ENCODE measurements at places on chromosomes 1 and 21.

DNA sequence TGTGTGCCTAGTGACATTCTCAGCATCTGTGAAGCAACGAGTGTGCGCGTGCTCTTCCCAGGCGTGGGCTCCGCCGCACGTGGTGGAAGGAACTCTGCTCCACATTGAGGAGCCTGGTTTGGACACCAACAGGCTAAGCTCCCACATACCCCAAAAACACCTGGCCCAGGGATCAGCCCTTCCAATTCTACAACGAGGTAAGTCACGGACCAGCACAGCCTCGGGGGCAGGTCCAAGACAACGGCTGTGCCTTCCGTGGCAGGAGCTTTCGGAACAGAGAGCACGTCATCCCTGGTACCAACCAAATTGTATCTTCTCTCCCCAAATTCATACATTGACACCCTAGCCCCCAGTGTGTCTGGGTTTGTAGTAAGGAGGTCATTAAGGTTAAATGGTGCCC lies 27.2 kb upstream of the PDE9A start:
- DNase-seq: no peak

GRCh38 chr1:118185084-118185832 lies at the start of gene SPAG17:
SPAG17 (minus strand) TSS chr1:118185228; CDS start chr1:118185157, 71 bp downstream.
- DNase-seq: no peak

DNA sequence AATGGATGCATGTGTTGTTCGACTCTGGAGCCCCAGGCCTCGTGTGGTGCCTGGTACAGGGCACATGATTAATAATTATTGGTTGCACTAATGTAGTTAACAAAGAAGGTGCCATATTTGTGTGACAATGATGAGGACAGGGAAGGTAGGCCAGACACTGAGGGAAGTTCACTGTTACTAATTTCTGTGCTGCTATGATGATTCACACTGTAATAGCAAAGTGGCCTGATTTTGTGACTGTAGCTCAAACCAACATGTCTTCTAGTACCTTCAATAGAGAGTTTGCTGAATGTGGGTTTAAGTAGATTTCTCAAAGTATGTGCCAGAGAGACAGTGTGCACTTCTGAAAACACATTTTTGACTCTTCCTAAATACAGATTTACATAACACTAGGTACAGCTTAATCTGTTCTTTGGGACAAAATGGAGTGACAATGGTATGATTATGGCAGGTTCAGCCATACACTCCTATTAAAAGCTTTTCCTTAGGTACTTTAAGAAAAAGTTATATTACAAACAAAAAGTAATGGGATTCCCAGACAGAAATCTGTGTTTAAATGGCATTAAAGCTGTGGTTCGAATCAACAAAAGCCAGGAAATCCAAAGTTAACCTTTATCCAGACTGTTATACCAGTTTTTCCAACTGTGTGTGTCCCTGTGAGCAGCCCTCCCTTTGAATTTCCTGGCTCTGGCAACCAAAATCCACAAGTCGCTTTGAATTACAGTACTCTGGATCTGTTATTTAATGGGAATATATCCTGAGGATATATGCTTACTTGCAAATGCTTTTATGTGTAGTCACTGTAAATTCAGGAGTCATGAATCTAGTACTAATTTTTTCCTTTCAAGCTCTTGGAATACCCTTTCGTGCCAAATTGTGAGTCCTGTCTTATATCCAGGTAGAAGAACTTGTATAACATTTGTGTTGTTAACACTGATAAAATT lies 277.1 kb upstream of the SGIP1 start:
- DNase-seq: no peak

DNA sequence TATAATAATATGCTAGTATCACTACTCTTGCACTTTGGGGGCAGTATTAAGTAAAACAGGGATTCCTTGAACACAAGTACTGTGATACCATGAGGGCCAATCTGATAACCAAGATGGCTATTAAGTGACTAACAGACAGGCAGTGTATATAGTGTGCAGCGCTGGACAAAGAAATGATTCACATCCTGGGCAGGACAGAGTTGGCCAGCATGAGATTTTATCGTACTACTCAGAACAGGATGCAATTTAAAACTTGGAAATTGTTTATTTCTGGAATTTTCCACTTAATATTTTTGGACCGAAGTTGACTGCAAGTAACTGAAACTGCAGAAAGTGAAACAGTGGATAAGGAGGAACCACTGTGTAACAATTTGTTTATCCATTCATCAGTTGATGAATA lies 74.6 kb downstream of the DNTTIP2 start:
- DNase-seq: no peak

DNA sequence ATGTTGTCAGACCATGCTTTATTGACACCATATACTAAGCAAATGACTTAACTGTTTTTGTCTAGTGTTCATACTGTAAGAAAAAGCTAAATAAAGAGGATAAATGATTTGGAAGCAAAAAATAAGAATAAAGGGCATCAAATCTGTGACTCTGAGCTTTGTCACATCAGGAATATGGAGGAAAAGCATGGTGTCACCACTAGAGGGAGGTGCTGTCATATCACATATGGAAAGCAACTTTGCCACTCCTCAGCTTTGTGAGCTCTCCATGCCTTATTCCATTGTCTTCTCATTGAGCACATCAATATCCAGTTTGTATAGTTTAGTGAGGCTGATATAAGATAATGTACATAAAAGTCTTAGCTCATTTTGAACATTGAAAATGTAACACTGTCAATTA lies 20.8 kb upstream of the GBP1 start:
- DNase-seq: peak; percentile 69

DNA sequence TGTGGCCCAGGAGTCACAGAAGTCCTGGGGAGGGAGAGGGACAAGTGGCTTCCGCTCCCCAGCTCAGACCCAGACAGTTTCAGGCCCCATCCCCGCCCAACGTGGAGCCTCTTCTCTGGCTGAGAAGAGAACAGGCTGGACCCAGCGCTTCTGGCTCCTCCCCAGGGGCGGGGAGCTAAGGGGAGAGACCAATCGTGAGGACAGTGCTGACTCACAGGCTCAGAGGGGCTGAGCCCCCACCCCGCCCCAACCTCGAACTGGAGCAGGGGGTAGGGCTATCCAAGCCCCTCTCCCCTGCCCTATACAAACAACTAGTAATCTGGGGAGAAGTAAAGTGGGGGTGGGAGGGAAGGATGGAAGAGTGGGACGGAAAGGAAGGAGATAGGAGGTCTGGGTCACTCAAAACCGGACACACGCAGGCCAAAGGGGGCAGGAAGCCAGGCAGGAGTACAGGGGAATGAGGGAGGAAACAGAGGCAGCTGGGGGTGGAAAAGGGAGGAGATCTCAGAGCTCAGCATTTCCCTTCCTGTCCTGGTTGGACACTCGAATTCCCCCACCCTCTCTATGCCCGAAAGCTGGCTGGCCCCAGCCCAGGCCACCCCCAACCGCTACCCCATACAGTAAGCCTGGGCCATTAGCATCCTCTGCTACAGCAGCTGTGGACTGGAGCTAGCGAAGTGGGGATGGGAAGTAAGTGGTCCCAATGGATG lies at the start of gene SHC1:
SHC1 (minus strand) TSS at position 117 of the 710 bp plus-strand sequence. CDS start 221 bp downstream, outside the sequence.
- DNase-seq: peak; percentile 47

GRCh38 chr1:24526940-24527542 lies 24.4 kb downstream of the RCAN3 start:
- DNase-seq: peak; percentile 60

DNA sequence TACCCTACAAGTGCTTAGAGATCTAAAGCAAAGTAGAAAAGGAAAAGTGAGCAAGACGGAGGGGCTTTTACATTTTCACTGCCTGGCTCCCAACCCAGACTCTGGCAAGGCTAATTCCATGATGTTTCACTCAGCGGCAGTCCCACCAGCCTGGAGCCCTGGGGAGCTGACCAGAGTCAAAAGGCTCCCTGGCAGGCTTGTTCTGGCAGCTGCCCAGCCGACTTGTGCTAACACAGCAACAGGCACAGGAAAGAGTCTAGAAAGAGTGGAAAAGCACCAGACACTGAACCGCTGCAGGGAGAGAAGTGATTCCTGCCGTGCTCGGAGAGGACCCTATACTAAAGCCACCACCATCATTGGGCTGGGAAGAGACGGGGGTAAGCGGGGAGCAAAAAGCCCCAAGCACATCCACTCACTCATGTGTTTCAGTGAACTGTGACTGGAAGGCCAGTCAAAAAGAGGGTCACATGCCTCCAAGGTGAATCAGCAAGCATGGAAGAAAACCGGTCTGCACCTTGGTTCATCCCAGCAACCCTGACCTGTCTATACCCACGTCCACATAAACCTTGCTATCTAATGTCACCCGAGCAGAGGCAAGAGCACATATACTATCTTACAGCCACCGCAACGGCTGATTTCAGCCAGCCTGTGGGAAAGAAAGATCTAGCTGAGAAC lies 8.0 kb downstream of the SMIM12 start:
- no peak for DNase-seq

- no peak for DNase-seq
These were observed 277.5 kb downstream of the PDE4B start for GRCh38 chr1:66069976-66070876.

GRCh38 chr1:16294219-16295212 lies 57.5 kb upstream of the CPLANE2 start:
- no peak for DNase-seq

DNA sequence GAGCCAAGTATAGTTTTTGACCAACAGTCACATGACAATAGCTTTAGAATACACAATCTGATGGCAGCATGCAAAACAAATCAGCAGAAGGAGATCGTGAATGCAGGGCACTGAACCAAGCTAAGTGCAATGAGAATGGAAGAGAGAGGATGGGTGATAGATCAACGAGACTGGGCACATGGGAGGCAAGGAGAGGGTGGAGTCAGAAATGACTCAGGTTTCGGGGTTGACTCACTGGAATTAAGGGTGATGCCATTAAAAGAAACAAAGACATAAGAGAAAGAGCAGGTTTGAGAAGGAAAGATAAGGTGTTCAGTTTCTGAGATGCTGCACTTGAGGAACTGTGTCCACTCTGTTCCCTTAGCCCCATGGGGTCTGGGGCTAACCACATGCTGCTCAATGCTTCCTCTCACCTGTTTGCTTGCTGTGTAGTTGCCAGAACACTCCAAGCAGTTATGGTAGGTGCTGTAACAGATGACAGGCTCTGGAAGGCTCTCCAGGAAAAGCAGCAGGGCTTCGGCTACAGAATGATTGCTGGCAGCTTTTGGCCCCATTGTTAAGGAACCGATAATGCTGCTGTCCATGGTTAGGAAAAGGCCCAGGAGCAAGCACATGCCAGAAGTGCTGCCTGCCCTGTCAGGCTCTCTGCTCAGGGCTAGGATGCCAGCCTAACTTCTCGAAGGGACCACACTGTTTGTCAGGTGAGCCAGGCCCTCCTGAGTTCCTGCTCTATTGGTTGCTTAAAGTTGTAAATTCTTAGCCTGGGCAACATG lies 6.1 kb upstream of the MTF1 start:
- DNase-seq: peak; percentile 58

DNA sequence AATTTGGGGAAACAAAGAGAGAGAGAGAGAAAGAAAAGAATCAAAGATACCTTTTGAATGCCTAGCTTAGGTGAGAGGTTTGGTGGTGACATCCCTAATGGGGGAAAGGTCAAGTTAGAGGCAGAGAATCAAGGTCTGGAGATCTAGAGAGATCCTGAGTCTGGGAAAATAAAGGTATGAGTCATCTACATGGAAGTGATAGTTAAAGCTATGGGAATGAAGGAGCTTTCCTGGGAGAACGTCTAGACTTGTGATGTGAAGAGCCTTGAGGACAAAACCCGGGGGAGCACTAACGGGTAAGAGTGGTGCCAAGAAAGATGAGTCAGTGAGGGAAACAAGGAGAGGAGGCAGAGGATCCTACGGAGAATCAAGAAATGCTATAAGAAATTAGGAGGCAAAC lies 110.8 kb upstream of the RUNX1 start:
- no peak for DNase-seq

DNA sequence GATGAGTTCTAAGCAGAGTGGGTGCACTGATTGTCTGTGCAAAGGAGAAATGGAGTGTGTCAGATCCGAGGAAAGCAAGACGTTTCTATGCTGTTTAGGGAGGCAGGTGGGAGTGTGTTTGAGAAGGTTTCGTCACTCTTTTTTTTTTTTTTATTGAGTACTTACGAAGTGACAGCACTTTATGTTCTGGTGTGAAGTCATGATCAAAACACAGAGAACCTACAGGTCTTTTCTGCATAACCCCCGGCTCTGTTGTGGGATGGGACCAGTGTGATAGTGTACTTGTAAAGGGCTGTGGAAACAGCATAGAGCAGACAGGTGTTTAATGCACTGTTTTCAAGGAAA lies 26.7 kb downstream of the MIA3 start:
- DNase-seq: no peak

DNA sequence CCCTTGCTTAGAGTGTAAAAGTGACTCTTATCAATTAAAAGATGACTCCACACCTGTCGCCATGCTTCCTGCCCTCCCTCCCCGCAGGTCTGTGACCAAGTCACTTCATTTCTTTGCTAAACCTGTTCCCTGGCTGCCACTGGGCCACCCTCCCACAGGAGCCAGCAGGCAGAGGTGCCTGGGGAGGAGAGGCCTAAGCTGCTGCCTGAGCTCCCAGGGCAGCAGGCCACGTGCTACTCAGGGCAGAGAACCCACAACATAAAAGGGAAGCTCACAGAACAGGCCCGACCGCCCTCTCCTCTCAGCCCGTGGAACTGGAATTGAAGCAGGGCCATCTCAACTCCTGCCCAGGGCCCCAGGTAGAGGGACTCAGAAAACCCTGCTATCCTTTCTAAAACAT lies 4.9 kb downstream of the C1orf198 start:
- no peak for DNase-seq

GRCh38 chr1:201147396-201148015 lies 6.8 kb downstream of the TMEM9 start:
- DNase-seq: no peak

- no peak for DNase-seq
These were observed 13.8 kb upstream of the FCGR2A start for GRCh38 chr1:161491472-161491871.

DNA sequence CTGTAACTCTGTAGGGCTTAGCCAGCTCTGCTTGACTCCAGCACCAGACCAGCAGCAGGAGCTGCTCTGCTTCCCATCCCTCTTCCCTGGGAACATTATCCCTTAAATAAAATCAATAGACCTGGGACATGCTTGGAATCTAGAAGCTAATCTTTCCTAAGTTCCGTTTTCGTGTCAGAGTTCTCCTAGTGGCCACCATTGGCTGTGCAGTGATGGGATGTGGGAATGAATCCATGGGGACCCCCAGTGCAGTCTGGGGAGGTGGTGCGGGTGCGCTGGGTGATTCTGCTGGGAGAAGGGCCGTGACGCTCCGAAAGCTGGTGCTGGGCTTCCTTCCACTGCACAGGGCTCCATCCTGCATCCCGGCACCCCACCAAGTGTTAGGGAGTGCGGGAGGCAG lies 202.7 kb downstream of the CAMTA1 start:
- DNase-seq: no peak

- DNase-seq: no peak
These were observed 187.2 kb downstream of the FGGY start for GRCh38 chr1:59484096-59484495.

- no peak for DNase-seq
These were observed 9.2 kb upstream of the CTTNBP2NL start for GRCh38 chr1:112386731-112387346.

GRCh38 chr1:114427612-114428011 lies 83.4 kb downstream of the TRIM33 start:
- no peak for DNase-seq

GRCh38 chr1:67601539-67601938 lies 83.5 kb upstream of the GADD45A start:
- DNase-seq: no peak
